Fibroblast of pulmonary artery (primary cell): ENCODE measurements at places on chromosomes 13 and 19.
A peak's percentile ranks its signal among the peaks of the same experiment; 100 is the strongest.

GRCh38 chr13:112067871-112068539 is 1.1 kb downstream of the SOX1 start:
- no peak for DNase-seq

- no peak for DNase-seq
Observed at GRCh38 chr13:93976528-93976927, 503.0 kb downstream of the DCT start.

DNA sequence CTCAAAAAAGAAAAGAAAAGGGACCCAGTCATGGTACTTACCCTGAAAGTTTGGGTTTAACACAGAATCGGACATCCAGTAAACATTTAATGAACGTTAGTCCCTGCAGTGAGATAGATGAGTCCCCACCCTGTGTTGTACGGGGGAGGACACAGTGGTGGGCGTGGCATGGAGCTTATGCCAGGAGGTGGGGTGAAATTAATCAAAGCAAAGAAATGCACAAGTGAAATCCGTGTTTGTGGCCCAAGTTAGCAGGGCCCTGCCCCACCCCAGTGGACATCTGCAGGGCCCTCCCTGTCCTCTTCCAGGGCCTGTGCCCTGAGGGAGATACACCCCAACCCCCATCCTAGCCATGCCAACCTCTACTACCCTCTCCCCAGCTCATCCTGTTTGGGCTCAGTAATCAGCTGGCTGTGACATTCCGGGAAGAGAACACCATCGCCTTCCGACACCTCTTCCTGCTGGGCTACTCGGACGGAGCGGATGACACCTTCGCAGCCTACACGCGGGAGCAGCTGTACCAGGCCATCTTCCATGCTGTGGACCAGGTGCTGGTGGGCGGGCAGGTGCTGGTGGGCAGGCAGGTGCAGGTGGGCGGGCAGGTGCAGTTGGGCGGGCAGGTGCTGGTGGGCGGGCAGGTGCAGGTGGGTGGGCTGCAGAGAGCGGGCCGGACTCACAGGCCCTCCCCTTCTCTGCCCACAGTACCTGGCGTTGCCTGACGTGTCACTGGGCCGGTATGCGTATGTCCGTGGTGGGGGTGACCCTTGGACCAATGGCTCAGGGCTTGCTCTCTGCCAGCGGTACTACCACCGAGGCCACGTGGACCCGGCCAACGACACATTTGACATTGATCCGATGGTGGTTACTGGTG is 3.9 kb downstream of the MCOLN1 start:
- DNase-seq = no peak

DNA sequence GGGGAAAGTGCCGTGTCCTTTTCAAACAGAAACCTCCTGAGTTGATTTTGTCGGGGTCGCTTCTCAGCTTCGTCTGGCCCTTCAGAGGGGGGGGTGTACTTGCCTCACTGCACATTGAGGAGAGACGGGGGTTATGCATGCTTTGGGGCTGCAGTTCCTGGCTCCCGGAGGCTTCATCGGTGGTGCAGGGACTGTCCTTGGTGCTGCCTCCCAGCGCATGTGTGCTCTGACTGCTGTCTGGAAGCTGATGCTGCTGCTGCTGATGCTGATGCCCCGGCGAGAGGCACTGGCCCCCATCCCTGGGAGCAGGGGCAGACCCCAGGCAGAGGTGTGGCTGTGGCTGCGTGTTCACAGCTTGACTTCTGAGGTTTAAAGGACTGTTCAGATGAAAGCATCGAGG is 91.0 kb downstream of the ARHGEF7 start:
- DNase-seq = no peak

GRCh38 chr13:59250336-59251189 is 913.2 kb downstream of the DIAPH3 start:
- no peak for DNase-seq

GRCh38 chr19:56088497-56089215 is 32.4 kb downstream of the ZNF787 start:
- no peak for DNase-seq

DNA sequence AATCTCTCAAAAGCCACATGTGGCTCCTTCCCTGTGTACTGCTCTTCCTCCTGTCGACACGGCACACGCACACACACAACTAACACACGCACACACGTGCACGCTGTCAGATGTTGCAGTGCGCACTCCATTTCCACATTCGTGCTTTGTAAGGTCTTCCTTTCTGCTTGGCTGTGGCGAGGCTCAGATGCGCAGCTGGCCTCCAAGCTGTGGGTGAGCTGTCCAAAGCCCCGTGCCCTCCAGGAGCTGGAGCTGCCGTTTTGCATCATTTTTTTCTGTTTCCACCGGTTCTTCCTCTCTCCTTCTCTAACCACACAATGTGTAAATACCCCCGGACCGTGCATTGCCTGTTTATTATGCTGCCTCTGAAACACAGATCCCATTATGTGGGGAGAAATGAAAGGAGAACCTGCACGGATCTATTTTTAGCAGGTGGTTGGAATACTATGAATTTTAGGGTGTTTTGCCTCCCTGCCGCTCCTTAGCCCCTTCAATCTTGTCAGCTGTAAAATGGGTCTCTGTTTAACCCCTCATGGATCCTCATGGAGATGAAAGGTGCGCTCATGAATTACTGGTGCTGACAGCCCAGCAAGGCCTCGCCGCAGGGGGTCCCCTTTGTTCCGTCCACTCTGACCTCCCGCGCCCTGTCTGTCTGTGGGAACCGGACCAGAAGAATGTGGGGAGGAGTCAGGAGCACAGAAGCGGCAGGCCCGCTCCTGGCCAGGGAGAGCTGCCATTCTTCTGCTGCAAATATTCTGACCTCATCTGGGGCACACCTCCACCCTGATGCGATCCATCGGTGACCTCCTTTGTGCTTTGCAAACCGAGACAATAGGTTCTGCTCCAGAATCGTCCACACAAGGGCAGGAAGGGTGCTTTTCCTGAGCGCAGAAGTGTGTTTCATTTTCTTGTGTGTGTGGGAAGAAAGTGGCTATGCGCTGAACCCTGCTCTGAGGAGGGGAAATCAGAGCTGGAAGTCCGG is 137.7 kb downstream of the SOX1 start:
- no peak for DNase-seq

DNA sequence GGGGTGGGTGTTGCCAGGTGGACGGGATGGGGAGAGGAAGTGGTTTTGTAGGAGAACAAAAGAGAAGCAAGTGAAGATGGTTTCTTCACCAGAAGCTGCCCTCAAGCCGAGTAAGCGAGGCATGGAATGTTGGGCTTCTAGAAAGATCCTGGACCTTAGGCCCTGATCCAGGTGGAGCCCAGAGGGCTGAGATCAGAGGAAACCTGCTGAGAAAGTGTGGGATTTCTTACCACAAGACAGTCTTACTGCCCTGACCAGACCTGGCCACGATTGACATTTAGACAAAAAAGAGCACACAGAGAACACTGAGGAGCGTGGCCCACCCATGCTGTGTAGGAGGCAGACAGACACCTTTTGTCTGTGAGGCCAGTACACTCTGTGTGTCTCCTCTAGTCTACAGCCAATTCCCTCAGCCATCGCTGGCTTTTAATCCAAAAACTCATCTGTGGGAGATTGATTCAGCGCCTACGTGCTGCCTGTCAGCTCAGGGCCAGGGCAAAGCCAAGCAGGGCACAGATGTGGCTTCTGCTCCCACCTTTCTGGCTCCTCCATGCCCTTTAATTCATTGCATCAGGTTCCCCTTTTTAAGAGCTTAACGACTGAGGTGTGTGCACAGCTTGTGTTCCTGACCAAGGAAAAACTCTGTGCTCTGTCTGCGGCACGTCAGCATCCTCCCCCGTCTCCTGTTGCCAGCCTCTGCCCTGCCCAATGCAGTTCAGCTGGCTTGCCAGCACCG is 123.3 kb downstream of the AKAP11 start:
- no peak for DNase-seq

DNA sequence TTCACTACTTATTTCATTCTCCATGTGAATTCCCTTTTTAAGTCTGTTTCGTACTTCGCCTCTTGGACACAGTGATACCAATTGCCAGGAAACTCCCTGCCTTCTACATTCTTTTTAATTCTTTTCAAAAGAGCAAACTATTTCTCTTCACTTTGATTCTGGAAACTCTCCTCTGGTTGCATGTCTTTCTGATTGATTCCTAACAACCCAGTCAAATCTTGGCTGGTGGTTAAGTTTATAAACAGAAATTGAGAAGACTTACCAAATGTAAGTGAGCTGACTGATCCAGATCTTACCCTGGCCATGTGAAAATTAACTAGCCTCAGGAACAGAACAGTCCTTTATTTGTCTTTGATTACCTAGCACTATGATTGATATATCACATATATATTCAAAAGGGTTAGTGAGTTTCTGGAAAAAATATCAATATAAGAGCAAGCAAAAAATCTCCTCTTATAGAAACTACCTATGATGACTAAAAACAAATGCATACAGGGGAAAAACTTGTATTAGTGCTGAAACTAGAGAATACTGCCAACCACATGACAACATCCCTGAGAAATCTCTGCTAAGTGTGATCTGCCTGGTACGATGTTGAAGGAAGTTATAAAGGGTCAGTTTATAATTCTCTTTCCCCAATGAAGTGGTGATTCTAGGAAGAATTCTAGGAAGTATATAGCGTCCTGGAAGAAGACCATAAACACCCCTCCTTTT is 152.6 kb upstream of the HTR2A start:
- DNase-seq = no peak

DNA sequence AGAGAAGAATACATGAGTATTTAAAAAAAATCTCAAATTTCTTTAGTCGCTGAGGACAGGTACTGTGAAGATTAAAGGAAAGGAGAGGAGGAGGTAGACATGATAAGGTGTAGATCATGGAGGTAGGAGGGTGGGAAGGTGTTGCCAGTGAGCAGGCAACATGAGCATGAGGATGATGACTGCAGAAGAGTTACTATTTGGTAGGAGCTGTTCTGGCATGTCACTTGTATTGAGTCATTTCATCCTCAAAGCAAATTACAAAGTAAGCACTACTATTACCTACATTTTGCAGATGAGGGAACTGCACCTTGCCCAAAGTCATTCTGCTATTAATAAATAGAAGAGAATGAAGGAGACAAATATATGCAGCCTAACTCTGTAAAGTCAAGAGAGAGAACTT is 435.8 kb upstream of the KLF12 start:
- no peak for DNase-seq

DNA sequence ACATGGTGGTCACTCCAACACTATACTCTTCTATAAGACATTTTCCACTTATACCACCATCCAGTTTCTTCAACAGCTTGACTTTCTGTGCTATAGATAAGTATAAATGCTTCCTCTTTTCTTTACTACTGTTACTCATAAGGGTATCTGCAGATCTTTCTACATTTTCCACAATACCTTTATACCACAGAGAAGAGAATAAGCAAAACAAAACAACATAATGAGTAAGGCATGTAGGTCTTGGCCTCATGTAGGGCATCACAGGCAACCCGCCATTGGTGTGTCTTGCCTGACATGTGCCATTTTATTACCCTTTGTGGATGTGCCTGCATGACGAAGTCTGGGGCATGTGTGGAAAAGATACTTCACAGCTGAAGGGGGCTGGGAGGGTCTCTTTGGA is 265.3 kb upstream of the STARD13 start:
- no peak for DNase-seq

DNA sequence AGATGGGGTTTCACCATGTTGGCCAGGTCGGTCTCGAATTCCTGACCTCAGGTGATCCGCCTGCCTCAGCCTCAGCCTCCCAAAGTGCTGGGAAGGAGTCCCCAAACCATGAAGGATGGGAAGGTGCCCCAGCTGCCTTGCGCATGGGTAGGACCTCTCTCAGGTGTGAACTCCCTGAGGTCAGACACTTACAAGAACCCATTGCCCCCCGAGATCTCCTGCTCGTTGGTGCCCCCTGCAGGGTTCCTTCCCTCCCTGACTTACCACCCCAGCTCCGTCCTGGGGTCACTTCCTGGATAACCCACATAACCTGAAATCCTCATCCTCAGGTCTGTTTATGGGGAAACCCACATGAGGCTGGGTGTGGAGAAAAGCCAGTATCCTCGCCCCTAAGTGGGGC is 41.7 kb downstream of the UNC13A start:
- no peak for DNase-seq

DNA sequence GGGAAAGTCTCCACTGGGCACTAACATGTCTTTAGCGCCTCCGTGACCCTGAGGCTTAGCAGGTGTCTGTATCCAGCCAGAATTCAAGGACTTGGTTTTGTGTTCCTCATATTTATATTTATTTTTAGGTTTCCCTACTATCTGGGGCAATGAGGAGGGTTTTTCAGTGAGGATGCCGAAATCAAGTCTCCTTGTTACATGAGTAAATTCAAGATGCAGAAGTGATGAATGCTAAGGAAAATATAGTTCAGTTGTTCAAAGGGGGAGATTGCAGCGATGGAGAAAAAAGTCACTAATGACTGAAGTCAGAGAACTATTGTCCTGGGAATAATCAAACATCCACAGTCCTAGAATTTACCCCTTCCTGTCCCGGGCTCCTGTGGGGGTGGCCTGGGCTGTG is 791 bp upstream of the ADGRE2 start:
- DNase-seq = no peak

GRCh38 chr19:18045307-18046050 is 37.5 kb downstream of the ARRDC2 start:
- DNase-seq = no peak

- DNase-seq = peak; percentile 24
Observed at GRCh38 chr13:112619730-112620631, 32.0 kb upstream of the TUBGCP3 start.

DNA sequence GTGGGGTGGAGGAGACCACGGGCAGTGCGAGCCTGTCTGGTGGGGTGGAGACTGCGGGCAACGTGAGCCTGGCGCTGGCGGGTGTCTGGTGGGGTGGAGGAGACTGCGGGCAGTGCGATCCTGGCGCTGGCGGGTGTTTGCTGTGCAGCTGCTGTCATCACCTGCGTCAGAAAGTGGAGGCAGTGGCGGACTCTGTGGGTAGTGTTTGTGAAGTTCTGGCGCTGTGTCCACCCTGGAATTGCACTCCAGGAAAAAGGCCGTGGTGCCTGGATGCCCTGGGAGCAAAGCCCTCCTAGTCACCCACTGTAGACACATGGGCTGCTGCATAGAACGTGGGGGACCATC is 6.2 kb downstream of the TEX29 start:
- no peak for DNase-seq

GRCh38 chr13:80742033-80742432 is 401.1 kb upstream of the SPRY2 start:
- no peak for DNase-seq

DNA sequence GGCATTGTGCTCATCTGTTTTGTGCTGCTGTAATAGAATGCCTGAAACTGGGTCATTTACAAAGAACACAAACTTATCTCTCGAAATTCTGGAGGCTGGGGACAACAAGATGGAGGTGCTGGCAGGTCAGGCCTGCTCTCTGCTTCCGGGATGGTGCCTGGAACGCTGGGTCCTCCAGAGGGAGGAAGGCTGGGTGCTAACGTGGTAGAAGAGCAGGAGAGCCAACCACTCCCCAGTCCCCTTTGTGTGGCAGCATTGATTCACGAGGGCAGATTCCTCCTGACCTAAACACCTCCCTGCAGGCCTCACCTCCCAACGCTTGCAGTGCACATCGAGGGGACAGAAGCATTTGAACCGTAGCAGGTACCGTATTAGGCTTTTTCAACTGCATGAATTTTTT is 34.1 kb upstream of the TFDP1 start:
- DNase-seq = no peak

GRCh38 chr13:110965038-110965754 is 50.3 kb upstream of the ANKRD10 start:
- DNase-seq = peak; percentile 59

GRCh38 chr13:113337556-113337955 is 26.4 kb downstream of the GRTP1 start:
- DNase-seq = no peak
